ENCODE measurements at places on chromosomes 2 and 18. TPM values are rescaled to one million over a fixed set of nuclear protein-coding genes. Genes with fewer than 3 reads are reported as not detected.

- no peaks in the 10 kb centered on the region for H3K36me3 ChIP-seq
- H3K27me3 ChIP-seq = no peaks in the 10 kb centered on the region
- no peak for DNase-seq
These were observed 45.7 kb downstream of the VAPA start for GRCh38 chr18:9959564-9959963.

DNA sequence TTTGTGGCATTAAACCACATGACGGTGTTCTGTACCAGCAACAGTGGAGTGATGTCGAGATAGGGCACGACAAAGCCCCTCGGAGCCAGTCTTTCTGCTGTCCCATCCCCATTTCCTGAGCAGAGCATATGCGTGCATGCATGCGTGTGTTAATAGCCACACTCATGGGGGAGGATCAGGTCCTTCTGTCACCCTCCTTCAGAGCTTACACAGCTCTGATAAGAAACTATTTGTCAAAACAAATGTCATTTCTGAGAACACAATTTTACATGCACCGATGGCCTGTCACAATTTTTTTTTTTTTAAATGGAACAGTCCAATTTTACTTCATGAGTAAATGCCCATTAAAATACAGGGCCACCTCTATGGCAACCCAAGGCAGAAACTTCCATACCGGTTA, 95.9 kb upstream of the ZBTB14 start:
- no peaks in the 10 kb centered on the region for H3K27me3 ChIP-seq
- H3K36me3 ChIP-seq = peaks cover 6% of the 10 kb centered on the region
- H3K4me3 ChIP-seq = no peak overlapping the region
- no peak overlapping the region for H3K27ac ChIP-seq

DNA sequence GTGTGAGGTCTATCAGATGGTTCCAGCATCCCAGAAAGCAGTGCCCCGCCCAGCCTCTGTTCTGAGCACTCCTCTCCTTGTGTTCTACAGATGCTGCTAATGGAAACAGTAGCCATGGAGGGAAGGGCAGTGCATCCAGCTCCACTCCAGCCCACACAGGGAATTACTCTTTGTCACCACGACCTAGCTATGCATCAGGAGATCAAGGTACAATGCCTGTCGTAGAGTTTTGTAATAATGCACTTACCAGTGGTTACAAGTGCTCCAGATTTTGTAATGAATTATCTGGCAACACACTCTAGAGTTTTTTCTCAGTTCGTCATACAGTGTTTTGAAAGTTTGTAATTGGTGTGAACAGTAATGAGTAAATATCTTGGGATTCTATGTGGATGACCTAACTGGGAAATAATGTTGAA, 161.1 kb downstream of the ESCO1 start:
- H3K4me3 ChIP-seq = no peak overlapping the region
- peaks cover 4% of the 10 kb centered on the region for H3K27me3 ChIP-seq
- no peak overlapping the region for H3K27ac ChIP-seq
- H3K4me1 ChIP-seq = no peaks in the 10 kb centered on the region
- DNase-seq = no peak
- no peaks in the 10 kb centered on the region for H3K36me3 ChIP-seq

- H3K4me1 ChIP-seq = peaks cover 28% of the 10 kb centered on the region
- H3K27me3 ChIP-seq = no peaks in the 10 kb centered on the region
- no peak overlapping the region for H3K4me3 ChIP-seq
- DNase-seq = no peak
These were observed 136.4 kb downstream of the SH3RF3 start for GRCh38 chr2:109265369-109265768.

GRCh38 chr2:229340086-229340760, 69.1 kb upstream of the PID1 start:
- H3K4me3 ChIP-seq = no peak overlapping the region
- peaks cover 2% of the 10 kb centered on the region for H3K27me3 ChIP-seq
- no peaks in the 10 kb centered on the region for H3K36me3 ChIP-seq
- no peak for DNase-seq
- peaks cover 9% of the 10 kb centered on the region for H3K4me1 ChIP-seq
- no peak overlapping the region for H3K27ac ChIP-seq

DNA sequence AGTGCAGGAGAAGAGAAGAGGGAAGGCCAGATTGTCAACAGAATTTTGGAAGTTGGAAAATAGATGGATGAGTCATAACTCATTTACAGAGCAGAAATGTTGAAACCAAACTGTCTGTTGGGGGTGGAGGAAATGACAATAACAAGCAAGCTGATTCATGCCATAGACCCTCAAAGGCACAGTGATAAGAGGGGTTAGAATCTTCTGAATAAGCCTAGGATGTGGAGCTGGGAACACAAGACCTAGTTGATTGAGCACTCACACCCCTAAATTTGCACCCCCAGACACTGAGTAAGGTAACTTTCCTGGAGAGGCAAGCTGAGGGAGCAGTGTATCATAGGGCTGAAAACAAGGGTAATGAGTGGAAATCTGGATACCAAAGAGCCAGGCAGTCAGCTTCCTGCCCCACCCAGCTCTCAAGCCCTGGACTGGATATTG, 141.4 kb downstream of the SCG2 start:
- H3K4me3 ChIP-seq = no peak overlapping the region
- peaks cover 3% of the 10 kb centered on the region for H3K27me3 ChIP-seq
- DNase-seq = no peak
- H3K27ac ChIP-seq = no peak overlapping the region
- H3K4me1 ChIP-seq = no peaks in the 10 kb centered on the region

DNA sequence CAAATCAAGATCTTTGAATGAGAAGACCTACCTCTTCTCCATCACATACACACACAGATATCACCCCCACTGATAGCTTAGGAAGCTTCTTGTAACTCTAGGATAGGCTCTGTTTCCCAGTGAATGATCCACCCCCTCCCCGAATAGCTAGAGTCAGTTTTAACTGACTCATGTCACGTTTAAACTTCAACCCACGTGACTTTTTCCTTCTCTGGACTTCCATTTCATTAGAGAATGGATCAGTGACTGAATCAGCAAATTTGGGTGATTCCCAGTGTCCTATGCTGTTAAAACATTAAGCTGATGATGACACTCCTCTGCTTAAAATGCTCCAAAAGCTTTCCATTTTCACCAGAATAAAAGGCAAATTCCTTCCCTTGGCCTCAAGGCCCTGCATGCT, 185.9 kb upstream of the LHCGR start:
- H3K4me1 ChIP-seq = peaks cover 5% of the 10 kb centered on the region
- H3K4me3 ChIP-seq = no peak overlapping the region
- H3K27ac ChIP-seq = no peak overlapping the region
- no peak for DNase-seq
- H3K36me3 ChIP-seq = no peaks in the 10 kb centered on the region

GRCh38 chr2:8598295-8599165, 83.3 kb upstream of the ID2 start:
- no peaks in the 10 kb centered on the region for H3K36me3 ChIP-seq
- H3K27ac ChIP-seq = no peak overlapping the region
- H3K4me3 ChIP-seq = no peak overlapping the region
- H3K27me3 ChIP-seq = no peaks in the 10 kb centered on the region

DNA sequence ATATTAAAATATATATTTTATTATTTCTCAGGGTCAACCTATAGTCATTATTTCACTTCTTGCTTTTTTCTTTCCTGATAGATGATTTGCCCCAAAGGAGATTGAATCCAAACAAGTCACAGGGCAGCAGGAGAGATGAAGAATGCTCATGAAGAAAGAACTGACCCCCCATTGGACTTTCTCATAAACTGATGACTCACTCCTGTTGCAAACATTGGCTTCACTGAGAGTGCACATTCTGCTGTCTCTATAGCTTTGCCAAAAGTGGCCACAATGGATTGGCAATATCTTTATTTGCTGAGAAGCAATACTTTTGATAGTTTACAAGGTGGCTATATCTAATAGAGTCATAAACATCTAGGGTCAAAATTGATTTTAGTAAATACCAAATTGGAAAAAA, 55.9 kb upstream of the ZNF385B start:
- no peak overlapping the region for H3K27ac ChIP-seq
- no peaks in the 10 kb centered on the region for H3K27me3 ChIP-seq
- no peaks in the 10 kb centered on the region for H3K36me3 ChIP-seq

- H3K36me3 ChIP-seq = no peaks in the 10 kb centered on the region
- no peak overlapping the region for H3K4me3 ChIP-seq
- no peak for DNase-seq
- peaks cover 3% of the 10 kb centered on the region for H3K27me3 ChIP-seq
These were observed 19.6 kb upstream of the DNAH7 start for GRCh38 chr2:196088203-196088602.

DNA sequence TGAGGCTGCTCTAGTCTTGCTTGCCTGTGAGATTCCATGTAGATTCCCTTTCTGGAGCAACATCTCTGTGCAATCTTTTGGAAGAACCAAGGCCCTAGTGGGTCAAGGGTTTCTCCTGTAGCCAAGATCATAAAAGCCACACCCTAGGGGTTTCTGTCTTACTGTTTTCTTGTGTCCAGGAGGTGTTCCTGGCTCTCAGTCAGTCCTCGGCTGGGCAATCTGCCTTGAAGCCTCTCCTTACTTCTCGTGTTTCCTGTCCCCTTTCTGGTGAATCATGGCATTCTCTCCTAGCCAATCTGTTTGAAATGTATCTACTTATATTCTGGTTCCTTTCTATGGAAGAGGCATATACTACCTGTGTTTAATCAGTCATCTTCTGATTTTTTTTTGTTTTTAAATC, 484.8 kb upstream of the UBE2E3 start:
- H3K27me3 ChIP-seq = peaks cover 16% of the 10 kb centered on the region
- no peak overlapping the region for H3K27ac ChIP-seq

- peak overlapping the region; percentile 85 for H3K27ac ChIP-seq
- H3K4me3 ChIP-seq = peak overlapping the region; percentile 74
- no peaks in the 10 kb centered on the region for H3K27me3 ChIP-seq
- peaks cover 26% of the 10 kb centered on the region for H3K36me3 ChIP-seq
- peaks cover 59% of the 10 kb centered on the region for H3K4me1 ChIP-seq
These were observed 107.3 kb upstream of the ZFP36L2 start for GRCh38 chr2:43333656-43334144.

GRCh38 chr2:860259-860855, 90.3 kb upstream of the SNTG2 start:
- peaks cover 22% of the 10 kb centered on the region for H3K4me1 ChIP-seq
- DNase-seq = no peak
- peaks cover 15% of the 10 kb centered on the region for H3K27me3 ChIP-seq
- H3K36me3 ChIP-seq = no peaks in the 10 kb centered on the region
- no peak overlapping the region for H3K4me3 ChIP-seq
- no peak overlapping the region for H3K27ac ChIP-seq

DNA sequence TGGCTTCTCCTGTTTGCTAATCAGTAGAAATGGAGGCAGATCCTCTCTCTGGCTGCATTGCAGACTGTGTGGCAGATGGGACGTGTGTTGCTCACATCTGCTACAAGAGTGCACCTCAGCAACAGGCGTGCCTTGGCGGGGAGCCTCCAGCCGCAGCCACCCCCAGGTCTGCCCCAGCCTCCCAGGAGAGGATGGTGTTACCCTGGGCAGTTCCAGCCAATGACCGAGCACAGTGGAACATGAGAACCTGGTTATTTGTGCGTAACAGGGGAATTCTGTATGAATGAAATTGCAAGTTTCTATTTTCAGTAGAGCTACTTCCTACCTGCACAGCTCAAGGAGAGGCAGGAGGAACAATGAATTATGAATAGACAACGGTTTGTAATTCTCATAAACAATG, 130.6 kb upstream of the CBLN2 start:
- no peaks in the 10 kb centered on the region for H3K27me3 ChIP-seq
- no peak overlapping the region for H3K4me3 ChIP-seq
- H3K4me1 ChIP-seq = peaks cover 5% of the 10 kb centered on the region
- no peaks in the 10 kb centered on the region for H3K36me3 ChIP-seq
- DNase-seq = no peak

GRCh38 chr2:21770787-21771186, 647.0 kb downstream of the TDRD15 start:
- no peak overlapping the region for H3K4me3 ChIP-seq
- H3K27ac ChIP-seq = no peak overlapping the region

DNA sequence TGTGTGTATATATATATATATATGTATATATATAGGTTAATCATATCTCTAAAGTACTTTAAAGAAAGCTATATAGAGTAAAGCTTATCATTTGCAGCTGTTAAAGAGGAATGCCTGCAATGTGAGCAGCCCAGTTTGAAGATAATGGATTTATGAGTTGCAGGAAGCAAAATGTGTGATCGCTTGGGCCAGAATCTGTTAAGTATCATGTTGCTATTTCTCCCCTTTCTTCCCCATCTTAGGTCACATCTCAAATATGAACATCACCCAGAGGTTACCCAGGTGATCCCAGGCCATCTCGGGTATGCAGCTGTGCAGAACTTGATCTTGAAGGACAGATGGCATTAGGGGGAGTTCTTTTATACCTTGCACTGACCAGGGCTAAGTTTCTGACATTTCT, 316.5 kb downstream of the MTX2 start:
- H3K36me3 ChIP-seq = no peaks in the 10 kb centered on the region
- H3K4me1 ChIP-seq = peaks cover 46% of the 10 kb centered on the region
- peaks cover 19% of the 10 kb centered on the region for H3K27me3 ChIP-seq
- H3K4me3 ChIP-seq = peak overlapping the region; percentile 18

Gene RANBP2
- total RNA-seq = 80.3 TPM

Gene TMEFF2
- total RNA-seq = 14.0 TPM

Gene OXER1
- 2.8 TPM for total RNA-seq

Gene LIMS3
- 1.8 TPM for total RNA-seq
